ENCODE measurements at places on chromosomes 7 and 10.
A peak's percentile ranks its signal among the peaks of the same experiment; 100 is the strongest.

DNA sequence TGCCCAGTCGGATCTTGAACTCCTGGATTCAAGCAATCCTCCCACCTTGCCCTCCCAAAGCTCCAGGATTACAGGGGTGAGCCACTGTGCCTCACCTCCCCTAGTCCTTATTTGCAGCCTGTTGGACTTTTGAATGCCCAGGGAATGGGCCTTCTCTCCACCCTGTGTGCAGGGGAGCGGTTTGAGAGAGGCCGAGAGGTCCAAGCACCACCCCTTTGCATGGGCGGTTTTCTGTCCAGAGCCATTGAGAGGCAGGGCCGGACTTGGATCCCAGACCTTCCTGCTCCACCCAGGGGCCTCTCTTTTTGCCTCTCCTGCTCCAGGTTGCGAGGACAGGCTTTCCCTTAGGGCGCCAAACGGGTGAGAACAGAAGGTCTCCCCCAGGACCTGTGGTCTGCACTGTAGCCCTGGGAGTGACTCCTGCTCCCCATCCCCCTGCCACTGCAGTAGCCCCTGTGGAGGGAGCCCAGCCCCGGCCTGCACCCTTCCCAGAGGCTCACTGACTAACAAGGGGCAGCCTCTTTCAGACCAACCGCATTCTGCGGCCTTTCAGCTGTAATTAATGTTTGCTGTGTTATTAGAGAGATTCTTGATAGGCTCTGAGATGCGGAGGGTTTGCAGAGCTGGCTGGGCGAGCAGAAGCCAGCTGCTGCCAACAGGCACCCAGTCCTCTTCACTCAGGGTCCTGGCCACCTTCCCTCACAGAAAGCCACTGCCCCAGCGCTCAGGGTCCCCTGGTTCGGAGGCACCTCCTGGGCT, 57.9 kb downstream of the ELFN1 start:
- no peak for DNase-seq

GRCh38 chr10:123583639-123584418, 82.3 kb upstream of the GPR26 start:
- peak; percentile 77 for DNase-seq

GRCh38 chr7:144416341-144416740, 12.8 kb upstream of the NOBOX start:
- no peak for DNase-seq

DNA sequence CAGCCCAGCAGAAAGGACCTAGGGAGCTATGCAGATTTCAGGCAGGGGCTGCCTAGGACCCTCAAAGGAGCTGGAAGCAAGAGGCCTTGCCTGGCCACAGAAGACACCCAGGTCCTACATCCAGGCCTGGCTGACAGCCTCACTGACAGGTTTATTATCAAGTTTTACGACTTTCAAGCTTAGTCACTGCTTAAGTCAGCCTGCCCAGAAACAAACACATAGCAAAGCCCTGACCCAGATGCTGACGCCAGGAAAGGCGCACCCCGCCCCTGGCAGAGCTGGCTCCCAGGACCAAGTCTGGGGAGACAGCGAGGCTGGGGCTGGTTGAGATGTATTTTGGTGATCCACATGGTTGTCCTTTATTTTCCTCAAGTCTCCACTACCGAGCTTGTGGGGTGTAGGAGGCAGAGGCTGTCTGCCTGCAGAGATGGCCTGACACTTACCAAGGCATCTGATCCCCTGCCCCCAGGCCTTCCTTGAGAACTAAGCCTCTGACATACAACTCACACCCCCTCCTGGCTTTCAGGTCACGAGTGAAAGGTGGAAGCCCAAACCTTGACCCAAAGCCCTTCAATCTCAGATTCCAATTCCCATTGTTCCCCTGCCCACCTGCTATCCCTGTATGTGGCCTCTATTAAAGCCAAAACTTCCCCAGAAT, 80.7 kb upstream of the EMX2 start:
- no peak for DNase-seq

DNA sequence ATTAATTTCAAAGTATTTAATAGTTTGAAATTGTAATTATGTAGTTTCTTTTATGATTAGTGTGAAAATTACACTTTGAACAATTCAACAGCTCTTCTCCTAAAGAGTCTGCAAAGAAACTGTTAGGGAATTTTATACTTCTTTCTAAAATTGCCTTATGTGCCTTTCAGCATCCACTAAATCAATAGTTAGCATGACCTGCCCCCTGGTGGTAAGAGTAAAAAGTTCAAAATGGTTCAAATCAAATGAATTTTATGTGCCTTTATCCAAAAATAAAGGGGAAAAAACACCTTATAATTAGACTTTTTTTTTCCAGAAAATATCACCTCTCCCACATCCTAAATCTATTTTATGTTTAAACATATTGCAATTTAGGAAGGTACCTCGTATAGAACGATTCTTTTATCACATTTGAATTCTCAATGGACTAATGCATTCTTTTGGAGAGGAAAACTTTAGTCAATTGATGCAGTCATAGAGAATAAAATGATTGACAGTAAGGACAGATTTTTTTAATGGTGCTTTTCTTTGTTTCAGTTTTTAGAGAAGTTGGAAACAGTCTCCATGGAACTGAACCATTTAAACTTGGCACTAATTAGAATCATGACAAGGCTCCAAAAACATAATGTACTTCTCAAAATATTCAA, 163.7 kb downstream of the SEMA3D start:
- no peak for DNase-seq

- no peak for DNase-seq
Observed at GRCh38 chr7:135160098-135160857, 10.2 kb downstream of the CYREN start.

DNA sequence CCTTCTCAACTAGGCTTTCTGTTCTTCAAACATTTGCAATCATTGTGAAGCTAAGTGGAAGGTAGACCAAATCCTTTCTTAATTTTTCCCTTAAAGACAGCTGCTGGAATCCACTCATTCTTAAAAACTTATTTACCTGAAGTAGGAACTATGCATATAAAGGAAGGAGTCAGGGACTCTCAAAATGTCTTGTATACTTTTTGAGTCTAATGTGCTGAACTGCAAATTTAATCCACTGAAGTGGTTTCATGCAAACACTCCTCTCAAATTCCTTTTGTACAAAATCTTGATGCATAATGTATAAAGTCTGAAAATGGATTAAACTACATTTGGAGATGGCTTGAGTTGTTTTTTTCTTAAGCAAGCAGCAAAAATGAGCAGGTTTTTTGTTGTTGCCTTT, 118.0 kb downstream of the CABCOCO1 start:
- no peak for DNase-seq

GRCh38 chr10:119290301-119291048, 83.1 kb downstream of the GRK5 start:
- no peak for DNase-seq

DNA sequence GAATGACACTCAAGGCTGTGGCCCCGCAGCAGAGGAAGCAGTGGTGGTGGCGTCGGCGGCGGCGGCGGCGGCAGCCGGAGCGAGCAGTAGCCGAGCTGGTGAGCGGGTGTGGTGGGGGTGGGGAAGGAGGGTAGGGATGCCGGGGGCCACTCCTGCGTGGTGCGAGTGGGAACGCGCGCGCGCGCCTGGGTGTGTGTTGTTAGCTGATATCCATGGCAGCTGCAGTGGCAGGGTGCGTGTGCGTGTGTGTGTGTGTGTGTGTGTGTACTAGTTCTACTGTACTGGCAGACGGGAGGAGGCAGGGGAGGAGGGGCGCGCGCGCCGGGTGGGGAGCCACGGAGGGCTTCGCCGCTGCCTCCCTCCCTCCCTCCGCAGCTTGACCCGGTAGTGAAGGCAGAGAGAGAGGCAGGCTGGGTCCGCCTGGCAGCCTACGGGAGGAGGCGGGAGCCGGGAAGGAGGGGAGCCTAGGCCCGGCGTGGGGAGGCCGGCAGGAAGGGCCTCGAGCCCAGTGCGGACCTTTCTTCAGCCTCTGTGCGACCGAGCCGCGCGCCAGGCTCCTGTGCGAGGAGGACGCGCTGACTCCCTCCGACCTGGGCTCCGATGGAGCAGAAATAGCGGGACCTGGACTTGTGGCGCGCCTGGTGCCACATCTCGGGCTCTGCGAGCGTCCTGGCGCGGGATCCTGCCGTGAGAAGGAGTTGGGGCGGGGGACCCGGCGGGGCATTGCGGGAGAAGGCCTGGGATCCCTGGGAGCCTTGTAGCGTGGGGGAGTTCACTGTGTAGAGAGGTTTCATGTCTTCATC, at the start of gene MAGI2:
MAGI2 (minus strand) TSS at position 110 of the 803 bp plus-strand sequence. CDS start 347 bp downstream, outside the sequence.
- no peak for DNase-seq
